ENCODE measurements at places on chromosomes 7 and 10.

GRCh38 chr7:49855281-49855980 lies 82.0 kb downstream of the VWC2 start:
- DNase-seq, result no peak

GRCh38 chr10:86770412-86770960 lies 14.1 kb downstream of the BMPR1A start:
- no peak for DNase-seq

DNA sequence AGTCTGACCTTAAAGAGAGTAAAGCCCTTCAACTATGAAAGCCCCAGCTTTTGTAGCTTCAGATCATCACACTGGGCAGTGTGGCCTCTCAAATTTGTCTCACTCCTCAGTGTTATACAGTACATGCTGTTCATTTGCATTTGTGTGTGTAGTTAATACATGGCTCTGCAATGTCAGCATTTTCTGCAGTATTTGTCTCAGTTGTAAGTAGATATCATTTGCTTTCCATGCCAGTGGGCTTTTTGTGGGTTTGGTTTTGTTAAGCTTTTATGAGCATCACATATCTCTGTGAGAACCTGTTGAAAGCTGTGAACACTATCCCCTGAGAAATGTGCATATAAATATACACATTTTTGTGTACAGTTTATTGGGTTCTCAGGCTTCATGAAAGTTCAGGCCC lies 57.0 kb downstream of the ZNF277 start:
- DNase-seq, result no peak

GRCh38 chr10:42475168-42476098 lies 162.9 kb downstream of the ZNF33B start:
- DNase-seq, result no peak

GRCh38 chr7:130921391-130922180 lies 187.6 kb upstream of the KLF14 start:
- DNase-seq, result no peak

DNA sequence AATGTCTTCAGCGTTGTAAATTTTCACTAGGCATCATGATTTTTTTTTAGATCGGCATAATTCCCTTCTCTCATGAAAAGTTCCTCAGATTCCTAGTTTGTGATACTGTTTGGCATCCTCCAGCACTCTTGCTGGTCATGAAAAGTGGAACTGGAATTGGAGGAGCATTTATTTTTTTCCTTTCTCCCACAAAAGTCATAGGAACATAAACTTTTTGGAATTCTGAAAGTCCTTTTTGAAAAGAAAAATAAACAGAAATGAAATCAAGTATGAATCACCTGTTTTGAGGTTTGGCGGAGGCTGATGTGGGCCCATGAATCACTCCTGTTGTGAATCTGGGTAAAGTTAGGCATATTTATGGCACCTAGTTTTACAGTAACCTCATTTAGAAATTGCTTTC lies 17.7 kb downstream of the CACNB2 start:
- DNase-seq, result no peak

GRCh38 chr7:73908123-73908611 lies 47.2 kb downstream of the TMEM270 start:
- no peak for DNase-seq

DNA sequence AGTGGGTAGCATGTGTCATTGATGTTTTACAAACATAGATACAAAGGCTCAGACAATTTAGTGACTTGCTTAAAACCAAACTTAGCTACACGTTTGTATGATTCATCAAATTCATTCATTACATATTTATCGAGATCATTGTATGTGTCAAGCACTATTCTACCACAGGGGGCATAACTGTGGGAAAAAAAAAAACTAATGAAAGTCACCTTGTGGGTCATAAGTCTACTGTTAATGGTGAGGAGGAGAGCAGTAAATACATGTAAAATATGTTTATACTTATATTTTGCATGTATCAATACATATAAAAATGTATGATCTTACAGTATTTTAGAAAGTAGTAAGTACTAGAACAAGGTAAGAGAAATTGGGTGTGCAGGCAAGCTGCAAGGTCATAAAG lies 933.8 kb downstream of the IPMK start:
- DNase-seq, result no peak

- DNase-seq, result no peak
Observed at GRCh38 chr10:5553400-5554170, 28.8 kb downstream of the CALML3 start.

- no peak for DNase-seq
Observed at GRCh38 chr7:36265680-36266079, 112.6 kb downstream of the EEPD1 start.

DNA sequence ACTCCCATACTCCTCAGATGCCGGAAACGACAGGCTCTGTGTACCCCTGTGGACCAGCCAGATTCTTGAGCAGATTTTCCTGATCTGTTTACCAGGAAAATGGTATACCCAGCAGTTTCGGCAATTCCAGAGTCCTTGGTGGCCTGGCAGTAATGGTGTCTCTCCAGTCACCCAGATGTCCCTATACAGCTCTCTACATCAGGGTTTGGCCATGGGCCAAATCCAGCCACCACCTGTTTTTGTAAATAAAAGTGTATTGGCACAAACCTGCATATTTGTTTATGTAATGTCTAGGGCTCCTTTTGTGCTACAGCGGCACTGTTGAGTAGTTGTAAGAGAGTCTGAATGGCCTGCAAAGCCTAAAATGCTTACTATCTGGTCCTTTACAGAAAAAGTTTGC lies 491.3 kb downstream of the RPS24 start:
- DNase-seq, result no peak

DNA sequence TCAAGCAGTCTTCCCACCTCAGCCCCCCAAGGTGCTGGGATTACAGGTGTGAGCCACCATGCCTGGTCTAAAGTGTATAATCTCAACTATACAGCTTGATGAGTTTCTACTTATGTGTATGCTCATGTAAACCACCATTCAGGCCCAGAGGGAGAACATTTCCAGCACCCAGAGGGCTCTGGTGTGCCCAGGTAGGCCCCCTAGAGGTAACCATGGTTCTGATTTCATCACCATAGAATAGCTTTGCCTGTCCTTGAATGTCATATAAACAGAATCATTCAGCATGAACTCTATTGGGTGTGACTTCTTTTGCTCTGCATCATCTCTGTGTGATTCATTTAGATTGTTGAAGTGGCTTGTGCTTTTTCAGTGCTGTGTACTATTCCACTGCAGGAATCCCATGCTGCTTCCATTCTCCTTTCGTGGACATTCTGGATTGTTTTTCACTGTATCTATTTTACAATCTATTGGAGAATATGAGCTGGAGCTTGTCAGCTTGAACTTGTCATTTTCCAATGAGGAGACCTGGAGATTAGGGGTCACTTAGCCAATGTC lies 35.2 kb downstream of the COL26A1 start:
- DNase-seq, result no peak

GRCh38 chr7:108093341-108093740 lies 36.8 kb downstream of the LAMB4 start:
- no peak for DNase-seq

- no peak for DNase-seq
Observed at GRCh38 chr7:47326808-47327207, 255.1 kb downstream of the TNS3 start.

- no peak for DNase-seq
Observed at GRCh38 chr10:125840955-125841354, 17.6 kb downstream of the BCCIP start.
